ENCODE measurements at places on chromosomes 5 and 9.

DNA sequence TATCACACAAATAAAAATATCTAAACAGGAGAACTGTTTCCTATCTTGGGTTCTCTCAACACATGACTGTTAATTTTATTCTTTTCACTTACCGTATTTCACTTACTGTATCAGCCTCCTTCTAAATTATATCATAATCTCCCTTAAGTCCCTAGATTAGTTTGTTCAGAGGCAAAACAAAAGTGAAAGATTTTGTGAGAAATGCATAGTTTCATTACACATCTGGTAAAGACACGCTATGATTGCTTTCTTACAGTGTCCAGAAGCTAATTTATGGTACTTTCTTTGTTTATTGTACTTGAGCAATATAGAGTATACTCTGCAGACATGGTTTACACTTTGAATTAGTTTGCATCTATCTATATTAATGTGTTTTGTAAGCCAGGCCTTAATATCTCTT lies 159.7 kb upstream of the TLX3 start:
- no peak for DNase-seq

DNA sequence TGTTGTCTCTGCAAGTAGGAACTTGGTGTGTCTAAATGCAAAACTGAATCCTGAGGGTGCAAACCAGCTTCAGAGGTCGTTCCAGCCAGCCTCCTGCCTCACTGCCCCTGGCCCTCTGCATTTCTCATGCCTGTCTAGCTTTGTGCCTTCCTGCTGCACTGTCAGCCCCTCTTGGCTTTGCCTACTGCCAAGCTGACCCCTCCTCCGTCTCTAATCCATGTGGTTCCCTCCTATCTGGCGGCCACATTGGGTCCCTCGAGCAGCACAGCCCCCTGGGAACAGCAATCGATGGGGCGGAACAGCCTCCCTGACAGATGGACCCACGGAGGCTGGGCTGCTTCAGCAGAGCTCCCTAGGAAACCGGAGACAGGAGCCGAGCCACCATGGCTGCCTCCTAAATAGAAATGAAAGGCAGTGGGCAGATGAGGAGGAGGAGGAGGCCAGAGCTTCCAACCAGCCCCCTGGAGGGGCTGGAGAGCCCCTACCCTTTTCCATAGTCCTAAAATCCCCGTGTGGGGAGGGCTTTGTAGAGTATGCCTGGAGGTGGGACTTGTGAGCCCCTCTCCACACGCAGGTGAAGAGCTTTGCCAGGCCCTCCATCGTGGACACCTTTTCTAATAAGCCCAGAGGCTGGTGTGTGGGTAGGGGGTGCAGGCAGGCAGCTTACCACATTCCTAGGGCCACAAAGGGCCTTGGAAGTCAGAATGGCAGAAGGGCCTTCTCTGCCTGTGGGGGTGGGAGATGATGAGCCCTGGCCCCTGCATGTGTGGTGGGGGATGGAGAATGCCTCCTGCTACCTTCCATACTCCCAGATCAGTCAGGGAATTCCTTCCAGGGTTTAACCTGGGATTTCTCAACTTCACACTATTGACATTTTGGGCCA lies 9.2 kb upstream of the CXXC5 start:
- DNase-seq: no peak

- DNase-seq: no peak
Measured at GRCh38 chr9:32968101-32969011, 33.1 kb downstream of the APTX start.

- DNase-seq: no peak
Measured at GRCh38 chr9:79259858-79260257, 311.9 kb upstream of the TLE4 start.

GRCh38 chr5:60020457-60020856 lies 126.9 kb upstream of the PDE4D start:
- DNase-seq: no peak

- no peak for DNase-seq
Measured at GRCh38 chr9:86079865-86080469, 19.4 kb downstream of the GOLM1 start.

DNA sequence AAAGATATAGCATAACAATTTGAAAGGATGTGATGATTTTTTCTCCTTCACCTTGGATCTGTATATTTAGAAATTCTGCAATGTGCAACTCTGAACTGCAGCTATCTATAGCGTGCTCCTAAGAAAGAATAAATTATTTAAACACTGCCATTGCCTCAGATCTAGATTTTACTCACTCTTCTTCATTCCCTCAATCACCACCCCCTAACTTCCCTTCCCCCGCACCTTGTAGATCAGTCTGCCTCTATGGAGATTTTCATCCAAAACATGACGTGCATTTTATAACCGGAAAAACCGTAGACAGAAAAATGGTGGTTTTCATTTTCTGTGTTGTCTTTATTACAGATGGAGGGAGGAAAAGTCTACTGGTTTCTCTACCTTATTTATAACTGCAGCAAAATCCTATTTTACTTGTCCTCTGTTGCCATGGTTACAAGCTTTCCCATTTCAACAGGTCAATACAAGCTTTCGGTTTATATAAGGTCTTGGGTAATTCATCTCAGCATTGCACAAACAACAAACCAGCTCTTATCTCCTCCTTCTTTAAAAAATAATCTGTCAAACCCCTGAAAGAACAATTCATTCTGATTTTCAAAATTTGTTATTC lies 480.0 kb downstream of the TAF11L14 start:
- DNase-seq: no peak

GRCh38 chr9:31030741-31031202 lies 1353.7 kb upstream of the ACO1 start:
- no peak for DNase-seq

GRCh38 chr5:173240091-173241050 lies 5.4 kb upstream of the NKX2-5 start:
- DNase-seq: no peak

DNA sequence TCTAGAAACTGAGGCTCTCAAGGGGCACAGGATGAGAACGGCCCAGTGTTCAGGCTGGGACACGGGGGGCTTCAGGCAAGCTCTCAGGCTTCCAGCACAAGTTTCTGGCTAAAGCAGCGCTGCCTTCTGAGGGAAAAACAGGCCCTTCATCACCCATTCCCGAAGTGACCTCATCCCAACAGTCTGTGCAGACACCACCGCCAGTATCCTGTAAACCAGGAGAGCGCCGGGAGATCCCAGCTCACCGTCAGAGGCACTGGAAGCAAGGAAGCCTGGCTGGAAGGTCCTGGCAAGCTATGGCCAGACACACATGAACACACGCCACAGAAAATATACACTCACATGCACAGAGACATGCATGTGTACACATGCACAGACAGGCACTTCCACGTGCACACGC lies 8.8 kb downstream of the SLC12A7 start:
- DNase-seq: no peak

DNA sequence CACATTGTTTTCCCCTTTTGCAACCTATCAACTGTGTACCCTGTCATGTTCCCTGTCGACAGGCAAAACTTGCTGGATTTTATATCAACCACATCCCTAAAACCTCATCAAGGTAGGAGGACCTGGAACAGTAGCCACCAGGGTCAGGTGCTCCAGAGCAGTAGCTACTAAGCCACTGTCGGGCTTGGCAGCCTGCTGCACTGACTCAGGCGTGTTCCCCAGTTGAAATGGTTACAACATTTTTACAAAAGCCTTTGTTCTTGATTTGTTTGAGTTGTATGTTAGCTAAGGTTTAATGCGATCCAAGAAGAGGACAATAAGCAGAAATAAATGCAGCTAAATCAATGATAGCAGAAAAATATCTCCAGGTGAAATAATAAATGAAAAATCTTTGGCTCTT lies 407.4 kb upstream of the TLE4 start:
- DNase-seq: no peak

GRCh38 chr9:129080298-129080600 lies 662 bp upstream of the DOLPP1 start:
- DNase-seq: no peak

DNA sequence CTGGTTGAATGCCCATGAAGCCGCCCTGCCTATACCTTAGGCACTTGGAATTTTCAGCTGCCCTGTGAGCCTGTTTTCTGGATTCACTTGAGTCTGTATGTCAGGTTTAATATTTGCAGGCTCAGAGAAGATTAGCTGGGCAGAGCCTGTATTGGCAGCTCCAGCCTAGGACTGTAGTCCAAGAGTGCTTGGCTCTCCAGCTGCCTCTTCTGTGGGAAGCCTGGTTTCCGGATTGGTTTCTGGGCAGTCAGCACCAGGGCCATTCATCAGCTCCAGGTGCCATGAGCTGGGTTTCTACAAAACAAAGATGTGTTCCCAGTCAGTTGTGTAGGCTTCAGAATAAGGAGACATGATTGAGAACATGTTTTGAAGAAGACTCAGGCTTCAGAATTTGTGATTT lies 90.1 kb downstream of the ARHGAP26 start:
- DNase-seq: no peak

GRCh38 chr5:75567710-75568109 lies 43.5 kb upstream of the ANKDD1B start:
- DNase-seq: no peak

DNA sequence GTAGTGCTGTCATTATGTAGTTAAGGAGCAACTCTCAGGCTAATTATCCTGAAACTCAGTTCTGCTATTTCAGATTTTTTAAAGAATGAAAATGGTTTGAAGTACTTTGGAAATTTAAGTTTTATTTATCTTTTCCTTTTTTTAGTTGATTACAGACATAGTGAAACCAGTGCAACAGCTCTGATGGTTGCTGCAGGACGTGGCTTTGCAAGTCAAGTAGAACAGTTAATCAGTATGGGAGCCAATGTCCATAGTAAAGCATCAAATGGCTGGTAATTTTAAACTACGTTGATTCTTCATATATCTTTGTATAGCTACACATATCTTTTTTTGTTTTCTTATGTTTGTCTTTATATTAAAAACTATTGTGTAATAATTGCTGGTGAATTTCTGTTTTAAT lies 34.9 kb downstream of the YTHDC2 start:
- DNase-seq: no peak

DNA sequence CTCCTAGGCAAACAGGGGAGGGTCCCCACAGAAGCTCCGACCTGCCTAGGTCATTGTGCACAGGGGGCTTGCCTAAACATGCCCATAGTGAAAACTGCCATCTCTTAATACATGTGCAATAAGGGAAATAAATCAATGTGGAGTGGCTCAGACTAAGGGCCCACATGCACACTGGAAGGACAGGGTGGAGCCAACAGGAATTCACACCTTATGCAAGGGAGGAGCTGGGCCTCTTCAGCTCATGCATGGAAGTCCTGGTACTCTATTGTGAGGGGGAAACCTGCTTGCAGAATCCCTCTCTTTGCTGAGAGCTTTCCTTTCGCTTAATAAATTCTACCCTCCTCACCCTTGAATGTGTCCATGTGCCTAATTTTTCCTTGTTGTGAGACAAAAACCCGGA lies 815.8 kb downstream of the EFNA5 start:
- no peak for DNase-seq

DNA sequence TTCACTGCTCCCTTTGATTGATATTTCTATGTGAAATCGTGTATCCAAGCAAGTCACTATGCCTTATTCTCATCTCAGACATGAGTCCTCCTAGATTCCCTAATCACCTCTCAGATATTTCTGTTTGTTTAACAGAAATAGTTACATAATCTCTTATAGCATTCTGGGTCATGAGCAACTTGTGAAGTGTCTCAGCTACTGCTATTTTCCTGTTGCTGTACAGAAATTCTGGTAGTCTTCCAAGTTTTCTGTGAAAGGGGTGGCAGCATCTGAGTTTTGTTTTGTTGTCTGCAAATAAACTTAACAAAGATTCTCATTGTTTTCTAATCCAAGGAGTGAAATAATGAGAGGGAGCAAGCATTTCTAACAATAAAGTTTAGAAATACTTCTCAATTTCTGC lies 256.9 kb upstream of the ST8SIA4 start:
- no peak for DNase-seq

DNA sequence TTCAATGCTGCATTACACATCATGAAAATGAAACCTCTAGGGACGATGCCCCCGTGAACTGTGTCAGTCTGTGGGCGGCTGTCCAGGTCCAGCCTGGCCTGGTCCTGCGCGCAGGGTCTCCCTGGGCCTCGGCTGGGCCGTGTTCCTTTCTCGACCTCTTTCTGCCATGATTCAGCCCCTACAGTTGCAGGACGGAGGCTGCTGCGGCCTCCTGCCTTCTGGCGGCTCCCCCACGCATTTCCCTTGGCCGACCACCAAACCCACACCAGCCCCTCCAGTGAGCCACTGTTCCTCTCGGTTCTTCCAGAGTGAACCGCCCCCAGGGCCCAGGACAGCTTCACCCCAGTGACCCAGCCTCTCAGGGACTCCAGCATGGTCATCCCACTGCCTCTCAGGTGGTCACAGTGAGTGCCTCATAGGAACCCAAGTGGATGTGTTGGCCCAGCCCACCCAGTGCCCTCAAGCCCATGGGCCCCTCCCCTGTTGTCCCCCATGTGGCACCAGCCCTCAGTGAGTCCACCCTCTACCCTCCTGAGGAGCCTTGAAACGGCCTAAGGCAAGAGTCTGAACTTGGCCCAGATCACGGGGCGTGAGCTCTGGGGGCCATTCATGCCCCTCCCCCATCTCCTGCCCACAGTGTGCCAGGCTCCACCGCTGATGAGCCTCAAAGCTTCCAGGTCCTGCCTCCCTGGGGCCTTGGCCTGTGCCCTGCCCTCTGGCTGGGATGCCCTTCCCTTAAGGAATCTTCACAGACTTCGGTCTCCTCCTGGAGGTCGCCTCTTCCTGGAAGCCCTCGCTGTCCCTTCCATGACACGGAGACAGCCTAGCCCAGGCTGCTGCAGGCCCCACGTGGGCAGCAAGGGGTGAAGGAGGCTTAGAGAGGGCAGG lies 10.0 kb upstream of the CLIC3 start:
- DNase-seq: no peak

DNA sequence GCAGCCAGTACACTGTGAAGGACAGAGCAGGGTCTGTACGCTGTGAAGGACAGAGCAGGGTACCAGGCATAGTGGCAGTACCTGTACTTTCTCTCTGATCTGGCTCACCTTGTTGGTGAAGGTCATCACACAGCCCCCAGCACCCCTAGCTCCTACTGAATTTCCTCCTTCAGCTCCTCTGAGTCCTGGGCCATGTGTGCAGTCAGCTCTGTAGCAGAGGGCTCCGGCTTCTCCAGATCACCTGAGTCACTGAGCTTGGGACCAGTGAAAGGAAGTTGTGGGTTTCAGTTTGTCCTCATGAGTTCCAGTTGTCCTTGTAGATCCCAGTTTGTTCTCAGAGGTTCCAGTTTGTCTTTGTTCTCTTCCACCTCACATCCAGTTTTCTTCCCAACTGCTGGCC lies 5.5 kb downstream of the NUDT2 start:
- DNase-seq: no peak

DNA sequence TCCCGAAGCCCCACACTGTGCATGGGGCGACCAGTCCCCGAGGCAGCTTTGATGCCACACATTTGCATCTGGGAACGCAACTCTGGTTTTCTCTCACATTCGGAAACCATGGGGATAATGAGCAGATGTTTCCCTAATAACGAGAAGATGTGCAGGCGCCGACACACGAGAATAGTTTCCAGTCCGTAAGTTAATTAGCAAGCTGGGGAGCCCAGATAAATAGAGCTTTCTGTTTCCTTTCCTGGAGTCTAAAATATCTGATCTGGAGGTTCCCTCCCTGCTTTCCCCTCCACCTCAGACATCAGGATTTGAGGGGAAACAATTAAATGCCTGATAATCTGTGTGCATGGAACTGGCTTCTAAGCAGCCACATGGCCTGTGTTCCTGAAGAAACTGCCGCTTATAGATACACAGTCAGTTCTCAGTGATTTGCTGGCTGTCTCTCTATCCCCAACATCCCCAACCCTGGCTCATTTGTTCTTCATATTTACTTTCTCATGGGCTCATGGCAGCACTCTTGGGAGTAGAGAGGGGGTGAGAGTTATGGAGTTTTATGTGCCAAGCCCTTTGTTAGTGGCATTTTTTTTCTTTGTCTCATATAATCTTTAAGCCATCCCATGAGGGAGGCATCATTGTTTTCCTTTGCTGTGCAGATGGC lies 62.8 kb downstream of the PDZD2 start:
- DNase-seq: no peak

GRCh38 chr5:150181766-150182545 lies 7.9 kb upstream of the SLC6A7 start:
- no peak for DNase-seq
